ENCODE measurements at places on chromosomes 7 and 10.

DNA sequence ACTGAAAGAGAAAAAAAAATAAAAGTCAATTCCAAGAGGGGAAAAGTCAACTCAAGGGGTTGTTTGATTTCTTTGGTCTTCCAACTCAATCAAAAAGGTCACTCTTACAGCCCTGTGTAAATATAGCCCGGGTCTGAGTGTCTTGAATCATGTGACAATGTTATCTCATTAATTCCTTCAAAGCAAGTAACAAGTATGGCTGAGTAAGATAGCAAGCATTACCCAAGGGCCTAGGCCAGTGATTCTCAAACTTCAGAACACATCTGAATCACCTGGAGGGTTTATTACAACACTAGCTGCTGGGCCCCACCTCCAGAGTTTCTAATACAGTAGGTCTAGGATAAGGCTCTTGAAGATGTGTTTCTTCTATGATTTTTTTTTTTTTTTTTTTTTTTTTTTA lies 125.0 kb downstream of the PRLHR start:
- no peak for DNase-seq

GRCh38 chr7:107690611-107691010 lies 30.0 kb downstream of the SLC26A4 start:
- no peak for DNase-seq

DNA sequence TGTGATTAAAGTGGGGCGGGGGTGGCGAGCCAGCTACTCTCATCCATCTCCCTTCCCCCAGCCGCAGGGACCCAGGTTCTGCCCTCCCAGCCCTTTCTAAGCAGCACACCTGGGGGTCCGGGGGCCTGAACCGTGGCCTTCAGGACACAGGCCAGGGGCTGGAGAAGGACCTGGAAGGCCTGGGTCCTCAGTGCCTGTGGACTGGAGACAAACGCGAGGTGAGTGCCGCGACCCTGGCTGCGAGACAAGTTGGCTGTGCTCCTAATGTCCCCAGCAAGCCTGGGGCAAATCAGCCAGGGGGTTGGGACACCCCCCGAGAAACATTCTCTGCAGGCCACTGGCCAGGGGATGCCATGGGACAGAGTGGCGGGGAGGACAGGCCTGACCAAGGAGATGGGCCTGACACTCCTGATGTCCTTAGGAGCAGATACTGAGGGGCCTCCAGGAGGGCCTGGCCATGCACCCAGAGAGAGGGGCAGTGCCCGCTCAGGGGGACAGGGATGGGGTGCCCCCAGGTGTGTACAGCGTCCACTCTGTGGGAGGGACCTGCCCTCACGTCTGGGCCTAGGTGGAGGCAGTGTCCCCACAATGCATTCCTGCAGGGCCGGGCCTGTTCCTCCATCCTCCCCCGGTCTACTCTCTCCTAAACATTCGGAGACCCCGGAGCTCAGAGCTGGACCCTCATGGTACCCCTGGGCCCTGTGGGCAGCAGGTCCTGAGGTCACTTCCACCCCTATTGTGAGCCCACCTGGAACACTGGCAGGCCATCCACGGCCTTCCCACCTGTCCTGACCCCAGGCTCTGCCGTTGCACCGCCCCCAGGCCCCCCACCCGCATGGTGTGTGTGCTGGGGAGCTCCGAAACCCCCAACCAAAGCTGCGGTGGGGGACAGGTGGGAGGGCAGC lies 13.1 kb downstream of the BRAT1 start:
- DNase-seq, result no peak

- no peak for DNase-seq
These were observed 63.7 kb downstream of the ZNRF2 start for GRCh38 chr7:30348083-30348560.

- no peak for DNase-seq
These were observed 736 bp downstream of the SKIDA1 start for GRCh38 chr10:21524526-21525366.
